ENCODE measurements at places on chromosomes 5 and 9. TPM values are rescaled to one million over a fixed set of nuclear protein-coding genes. Genes with fewer than 3 reads are reported as not detected.

DNA sequence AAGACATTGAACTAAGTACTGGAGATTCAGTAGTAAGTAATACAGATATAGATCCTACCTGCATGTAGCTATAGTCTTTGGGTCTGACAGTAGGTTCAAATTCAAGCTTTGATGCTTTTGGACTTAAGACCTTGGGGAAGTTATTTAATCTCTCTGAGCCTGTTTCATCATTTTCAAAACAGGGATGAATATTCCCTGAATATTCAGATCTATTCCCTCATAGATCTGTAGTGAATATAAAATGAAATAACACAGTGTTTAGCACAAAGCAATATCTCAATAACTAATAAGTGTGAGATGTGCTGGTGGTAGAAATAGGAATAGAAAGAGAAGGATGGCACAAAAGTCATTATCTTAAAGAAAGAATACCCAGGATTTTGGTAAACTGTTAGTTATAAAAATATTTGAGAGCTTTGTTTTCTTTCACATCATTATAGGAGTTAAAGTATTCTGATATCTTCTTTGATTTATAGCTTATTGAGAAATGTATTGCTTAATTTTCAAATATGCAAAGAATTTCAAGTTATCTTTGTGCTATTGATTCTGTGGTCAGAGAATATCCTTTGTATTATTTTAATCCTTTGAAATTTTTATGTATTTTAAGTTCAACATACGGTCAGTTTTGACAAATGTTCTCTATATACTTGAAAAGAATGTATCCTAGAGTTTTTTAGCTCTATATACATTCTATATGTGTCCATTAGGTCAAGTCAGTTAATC, 11.4 kb upstream of the RANBP3L start:
- no peak for DNase-seq

DNA sequence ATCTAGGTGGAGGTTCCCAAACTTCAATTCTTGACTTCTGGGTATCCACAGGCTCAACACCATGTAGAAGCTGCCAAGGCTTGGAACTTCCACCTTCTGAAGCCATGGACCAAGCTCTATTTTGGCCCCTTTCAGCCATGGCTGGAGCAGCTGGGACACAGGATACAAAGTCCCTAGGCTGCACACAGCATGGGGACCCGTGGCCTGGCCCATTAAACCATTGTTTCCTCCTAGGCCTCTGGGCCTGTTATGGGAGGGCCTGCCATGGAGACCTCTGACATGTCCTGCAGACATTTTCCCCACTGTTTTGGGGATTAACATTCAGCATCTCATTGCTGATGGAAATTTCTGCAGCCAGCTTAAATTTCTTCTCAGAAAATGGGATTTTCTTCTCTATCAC, 1908.0 kb downstream of the EFNA5 start:
- no peak for DNase-seq

DNA sequence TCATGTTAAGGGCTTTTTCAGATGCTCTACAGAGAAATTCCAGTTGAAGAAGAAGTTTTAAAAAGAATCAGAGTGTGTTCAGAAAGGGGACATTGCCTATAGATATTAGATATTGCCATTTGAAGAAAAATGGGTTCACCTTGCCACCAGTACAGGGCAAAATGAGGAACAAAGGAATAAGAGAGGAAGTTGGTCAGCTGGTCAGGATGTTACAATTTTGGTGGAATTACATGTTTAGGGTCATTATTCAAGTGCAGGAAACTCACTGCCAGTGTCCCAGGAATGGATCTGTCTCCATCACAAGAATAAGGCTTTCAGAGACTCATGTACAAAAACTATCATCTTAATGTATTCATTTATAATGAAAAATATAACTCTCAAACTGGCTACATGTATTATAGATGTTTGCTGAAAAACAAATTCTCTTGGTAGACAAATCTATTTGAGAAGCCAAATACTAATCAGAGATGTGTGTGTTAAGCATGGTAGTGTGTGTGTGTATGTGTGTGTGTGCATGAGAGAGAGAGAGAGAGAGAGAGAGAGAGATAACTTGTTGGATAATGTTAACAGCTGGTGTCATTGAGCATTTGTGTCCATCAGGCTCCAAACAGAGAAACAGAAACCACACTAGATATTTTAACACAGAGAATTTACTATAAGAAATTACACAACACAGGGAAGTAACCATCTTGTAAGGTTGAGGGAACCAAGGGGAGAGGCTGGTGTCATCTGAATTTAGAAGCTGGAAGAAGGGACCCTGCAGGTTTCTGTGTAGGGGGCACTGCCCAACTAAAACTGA, 5.0 kb upstream of the C1QTNF3 start:
- DNase-seq, result no peak

DNA sequence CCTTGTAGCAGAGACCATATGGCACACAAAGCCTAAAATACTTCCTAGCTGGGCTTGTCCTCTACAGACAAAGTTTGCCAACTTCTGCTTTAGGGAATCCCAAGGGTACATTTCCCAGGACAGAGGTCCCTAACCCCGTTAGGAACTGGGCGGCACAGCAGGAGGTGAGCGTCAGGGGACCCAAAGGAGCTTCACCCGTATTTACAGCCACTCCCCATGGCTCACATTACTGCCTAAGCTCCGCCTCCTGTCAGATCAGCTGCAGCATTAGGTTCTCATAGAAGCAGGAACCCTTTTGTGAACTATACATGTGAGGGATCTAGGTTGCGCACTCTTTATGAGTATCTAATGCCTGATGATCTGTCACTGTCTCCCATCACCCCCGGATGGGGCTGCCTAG, 88.5 kb upstream of the TRPM3 start:
- no peak for DNase-seq

The PRUNE2 gene
- not detected for total RNA-seq

- no peak for DNase-seq
Observed at GRCh38 chr5:7518947-7519560, 123.1 kb downstream of the ADCY2 start.

- no peak for DNase-seq
Observed at GRCh38 chr5:141490771-141491170, 1.9 kb downstream of the PCDHGC5 start.

DNA sequence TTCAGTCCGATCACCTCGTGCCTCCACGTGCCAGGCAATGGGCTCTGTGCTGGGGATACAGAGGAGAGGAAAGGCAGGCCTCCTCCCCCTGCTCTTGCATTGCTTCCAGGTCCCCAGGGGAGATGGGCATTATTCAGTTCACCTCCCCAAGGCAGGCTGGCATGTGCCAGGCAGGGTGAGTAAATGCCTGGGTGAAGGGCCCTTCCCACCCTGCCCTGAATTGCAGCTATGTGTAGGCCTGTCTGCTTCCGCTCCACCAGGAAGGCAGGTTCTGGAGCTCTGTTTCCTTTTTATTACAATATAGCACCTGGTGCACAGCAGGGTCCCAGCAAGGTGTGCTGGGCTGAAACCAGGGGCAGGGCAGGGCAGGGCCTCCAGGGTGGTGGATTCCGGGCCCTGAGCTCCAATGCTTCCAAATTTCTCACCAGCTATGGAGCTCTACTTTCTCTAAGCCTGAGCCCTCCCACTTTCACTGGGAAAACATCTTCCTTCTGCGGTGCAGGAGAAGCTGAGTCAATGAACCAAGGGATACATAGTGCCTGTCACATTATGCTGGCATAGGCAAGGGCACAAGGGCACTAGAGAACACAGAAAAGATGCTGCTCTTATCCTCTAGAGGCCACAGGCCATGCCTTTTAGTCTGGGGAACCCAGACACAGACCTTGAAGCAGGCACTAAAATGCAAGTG, 42.0 kb downstream of the SHB start:
- DNase-seq, result no peak

The MARCHF3 gene
- 16.1 TPM for total RNA-seq

DNA sequence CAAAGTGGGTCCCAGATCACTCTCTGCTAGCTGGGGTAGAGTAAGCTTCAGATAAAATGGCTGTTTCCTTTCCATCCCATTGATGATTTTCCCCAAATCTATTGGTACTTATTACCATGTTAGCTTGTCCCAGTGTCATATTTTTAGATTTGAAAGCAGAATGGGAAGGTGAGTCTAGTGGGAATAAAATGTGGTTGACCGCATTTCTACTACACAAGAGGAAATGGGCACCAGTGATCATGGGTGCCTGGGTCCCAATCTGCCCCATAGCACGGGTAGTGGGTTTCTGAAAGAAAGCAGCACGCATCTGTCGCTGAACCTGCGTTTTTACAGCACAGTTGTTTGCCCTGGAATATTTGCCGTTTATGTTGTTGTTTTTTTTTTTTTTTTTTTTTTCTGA, 20.1 kb downstream of the DAPK1 start:
- DNase-seq, result no peak

GRCh38 chr5:9173281-9174048, 372.4 kb downstream of the SEMA5A start:
- DNase-seq, result no peak

The QSOX2 gene
- total RNA-seq, result 20.5 TPM

- DNase-seq, result no peak
Observed at GRCh38 chr5:137278476-137278875, 220.7 kb downstream of the SPOCK1 start.

- no peak for DNase-seq
Observed at GRCh38 chr9:76707510-76707909, 56.7 kb upstream of the PCA3 start.

- no peak for DNase-seq
Observed at GRCh38 chr5:128799945-128800344, 165.3 kb upstream of the SLC27A6 start.

DNA sequence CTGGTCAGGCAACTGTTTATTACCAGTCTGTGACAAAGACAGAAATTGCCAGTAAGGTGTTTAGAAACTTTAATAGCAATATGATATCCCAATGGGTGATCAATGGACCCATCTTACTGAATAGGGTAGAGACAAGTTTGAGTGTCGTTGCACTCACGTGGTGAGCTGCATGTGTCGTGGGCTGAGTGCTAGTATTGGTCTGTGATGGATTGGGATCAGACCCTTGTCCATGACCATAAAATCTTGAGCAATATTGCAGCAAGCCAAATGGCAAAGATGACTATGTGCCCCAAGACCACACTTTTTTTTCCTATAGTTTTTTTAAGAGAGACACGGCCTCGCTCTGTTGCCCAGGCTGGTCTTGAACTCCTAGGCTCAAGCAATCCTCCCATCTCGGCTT, 114.5 kb downstream of the PALM2AKAP2 start:
- no peak for DNase-seq

GRCh38 chr5:166338801-166339200, 1952.6 kb upstream of the WWC1 start:
- DNase-seq, result no peak

The CTNNAL1 gene
- total RNA-seq, result 23.7 TPM

GRCh38 chr9:91193087-91193657, 168.5 kb downstream of the AUH start:
- DNase-seq, result peak; percentile 69

- DNase-seq, result no peak
Observed at GRCh38 chr5:126914801-126915436, 115.4 kb downstream of the MARCHF3 start.

- DNase-seq, result no peak
Observed at GRCh38 chr9:89980600-89980999, 375.8 kb downstream of the GADD45G start.

DNA sequence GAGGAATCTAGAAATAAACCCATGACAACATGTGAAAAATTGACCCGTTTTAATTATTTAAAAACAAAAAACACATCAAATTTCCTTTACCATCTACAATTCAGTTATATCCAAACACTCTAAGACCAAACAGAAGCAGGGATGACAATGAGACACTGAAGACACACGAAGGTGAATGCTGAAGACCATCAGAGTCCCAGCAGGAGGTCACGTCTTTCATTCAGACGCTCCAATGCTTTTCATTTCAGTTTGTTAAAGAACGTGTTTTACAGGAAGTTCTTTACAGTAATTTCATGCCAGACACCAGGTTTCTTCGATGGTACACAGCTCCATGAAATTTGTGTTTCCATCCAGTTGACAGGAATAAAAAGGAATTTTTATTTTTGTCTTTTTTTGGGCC, 10.1 kb downstream of the RBM22 start:
- no peak for DNase-seq

GRCh38 chr5:107329850-107330249, 340.9 kb downstream of the EFNA5 start:
- no peak for DNase-seq
